Fibroblast of skin of right quadriceps (primary cell): ENCODE measurements at places on chromosomes 1 and 21.

DNA sequence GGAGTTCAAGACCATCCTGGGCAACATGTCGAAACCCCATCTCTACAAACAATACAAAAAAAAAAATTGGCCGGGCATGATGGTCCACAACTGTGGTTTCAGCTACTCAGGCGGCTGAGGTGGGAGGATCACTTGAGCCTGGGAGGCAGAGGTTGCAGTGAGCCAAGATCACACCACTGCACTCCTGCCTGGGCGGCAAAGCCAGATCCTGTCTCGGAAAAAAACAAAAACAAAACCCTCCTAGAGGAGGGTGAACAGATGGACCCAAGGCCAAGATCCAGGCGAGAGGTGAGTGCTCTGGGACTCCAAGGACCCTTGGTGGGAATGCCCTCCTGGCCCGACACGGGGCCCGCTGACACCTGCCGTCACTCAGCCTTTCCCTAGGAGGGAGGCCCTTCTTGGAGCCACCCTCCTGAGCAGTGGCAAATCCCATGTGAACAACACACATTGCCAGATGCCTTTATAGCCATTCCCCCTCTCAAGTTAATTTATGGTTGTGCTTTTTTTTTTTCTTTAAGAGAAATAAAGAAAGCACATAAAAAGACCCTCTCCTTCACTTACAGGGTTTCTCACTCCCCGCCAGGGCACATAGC, 380 bp downstream of the TFF2 start:
- DNase-seq = no peak

- DNase-seq = peak; percentile 53
These were observed 2.3 kb downstream of the H3-3A start for GRCh38 chr1:226064816-226065248.

GRCh38 chr1:201361652-201362504, 15.6 kb downstream of the TNNT2 start:
- DNase-seq = peak; percentile 35

DNA sequence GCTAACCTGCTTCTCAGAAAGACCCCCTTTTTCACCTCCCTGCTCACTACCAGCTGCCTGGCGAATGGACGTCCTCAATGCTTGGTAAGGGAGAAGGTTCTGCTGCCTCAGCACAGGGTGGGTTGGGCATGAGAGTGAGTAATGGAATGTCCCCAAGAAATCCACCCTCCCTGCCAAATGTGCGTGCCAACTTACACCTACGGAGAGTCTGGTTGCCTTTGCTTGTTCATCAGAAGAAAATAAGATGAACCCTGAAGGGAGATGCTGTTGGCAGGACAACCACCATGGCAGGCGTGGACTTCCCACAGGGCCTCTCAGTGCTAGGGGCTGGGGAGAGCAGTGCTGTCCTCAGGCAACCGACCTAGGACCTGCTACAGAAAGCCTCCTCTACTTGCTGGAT, 106.0 kb downstream of the XCL2 start:
- DNase-seq = no peak

- no peak for DNase-seq
These were observed 14.6 kb downstream of the C1orf198 start for GRCh38 chr1:230853731-230854130.

DNA sequence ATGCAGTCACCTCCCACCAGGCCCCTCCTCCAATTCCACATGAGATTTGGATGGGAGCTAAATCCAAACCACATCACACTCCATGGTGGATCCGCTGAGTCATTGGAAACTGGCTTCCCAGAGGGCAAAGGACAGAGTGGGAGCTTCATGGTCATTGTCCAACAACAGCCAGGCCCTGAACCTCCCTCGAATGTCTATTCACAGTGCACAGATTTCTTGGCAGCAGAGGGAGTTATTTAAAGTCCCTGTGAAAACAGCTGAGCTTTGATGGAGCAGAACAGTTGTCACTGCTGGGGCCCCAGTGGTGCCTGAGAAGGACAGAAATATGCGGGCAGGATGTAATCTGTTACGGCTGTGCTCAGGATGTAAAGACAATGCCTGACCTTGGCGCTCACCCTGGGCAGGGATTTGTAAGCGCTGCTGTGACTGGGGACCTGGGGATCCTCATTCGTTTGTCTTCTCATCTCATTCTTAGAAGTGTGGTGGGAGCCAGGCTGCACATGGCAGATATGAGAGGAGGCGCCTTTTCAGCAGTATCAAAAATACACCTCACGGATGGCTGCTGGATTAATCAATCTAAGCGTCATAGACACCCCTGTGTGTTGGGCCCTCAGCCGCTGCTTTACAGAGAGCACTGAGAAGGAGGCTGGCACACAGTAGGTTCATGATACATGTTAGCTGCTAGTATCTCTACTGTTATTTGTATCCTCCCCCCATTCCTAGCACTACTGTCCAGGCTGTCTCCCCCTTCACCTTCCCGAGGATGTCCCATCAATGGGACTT, 439.4 kb downstream of the PTPRU start:
- no peak for DNase-seq

GRCh38 chr1:101376121-101377083, 139.6 kb downstream of the S1PR1 start:
- no peak for DNase-seq

GRCh38 chr1:198676253-198676652, 37.4 kb downstream of the PTPRC start:
- no peak for DNase-seq

- peak; percentile 93 for DNase-seq
These were observed 2.7 kb downstream of the GRHL3 start for GRCh38 chr1:24321697-24322469.

DNA sequence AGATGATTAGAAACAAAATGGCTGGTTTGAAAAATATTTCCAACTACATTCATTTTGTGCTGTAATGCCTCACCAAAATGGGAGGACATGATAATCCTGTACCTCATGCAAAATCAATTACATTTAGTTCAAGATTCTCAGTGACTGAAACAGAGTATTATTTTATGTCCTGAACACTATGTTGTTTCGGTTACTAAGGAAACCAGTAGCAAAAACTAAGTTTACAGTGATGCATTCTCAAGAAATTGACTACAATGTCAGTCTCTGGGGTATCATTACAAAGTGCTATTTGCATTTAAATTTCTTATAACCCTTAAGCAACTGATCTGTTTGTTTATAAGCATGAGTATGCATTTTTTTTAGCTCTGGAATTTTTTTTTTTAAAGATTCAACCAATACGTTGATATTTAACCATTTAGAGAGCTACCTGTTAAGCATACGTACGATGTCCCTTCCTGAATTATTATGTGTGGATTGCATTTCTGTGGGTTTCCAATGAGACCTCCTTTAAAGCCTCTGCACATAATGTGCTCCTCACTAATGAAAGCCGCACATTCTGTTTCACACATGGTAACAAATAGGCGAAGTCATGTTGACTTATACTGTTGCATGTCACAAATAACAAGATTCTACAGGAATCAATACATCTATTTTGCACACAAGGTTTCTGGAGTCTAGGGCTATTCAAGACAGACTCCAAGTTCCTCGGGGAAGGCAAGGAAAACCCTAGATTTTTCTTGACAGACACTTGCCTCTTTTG, 1035.7 kb downstream of the ADGRL2 start:
- DNase-seq = peak; percentile 44

DNA sequence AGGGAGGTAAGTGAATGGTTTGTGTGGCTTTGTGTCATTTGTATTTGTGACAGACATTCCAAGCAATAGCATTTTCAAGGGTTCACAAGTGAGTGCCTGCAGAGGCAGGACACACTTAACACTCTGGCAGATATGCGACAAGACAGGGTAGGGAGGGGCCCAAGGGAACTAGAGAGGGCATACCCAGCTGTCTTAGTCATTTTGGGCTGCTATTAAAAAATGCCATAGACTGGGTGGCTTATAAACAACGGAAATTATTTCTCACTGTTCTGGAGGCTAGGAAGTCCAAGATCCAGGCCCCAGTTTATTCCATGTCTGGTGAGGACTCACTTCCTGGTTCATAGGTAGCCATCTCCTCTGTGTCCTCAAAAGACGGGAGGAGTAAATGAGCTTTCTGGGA, 137.4 kb downstream of the FGGY start:
- peak; percentile 68 for DNase-seq

DNA sequence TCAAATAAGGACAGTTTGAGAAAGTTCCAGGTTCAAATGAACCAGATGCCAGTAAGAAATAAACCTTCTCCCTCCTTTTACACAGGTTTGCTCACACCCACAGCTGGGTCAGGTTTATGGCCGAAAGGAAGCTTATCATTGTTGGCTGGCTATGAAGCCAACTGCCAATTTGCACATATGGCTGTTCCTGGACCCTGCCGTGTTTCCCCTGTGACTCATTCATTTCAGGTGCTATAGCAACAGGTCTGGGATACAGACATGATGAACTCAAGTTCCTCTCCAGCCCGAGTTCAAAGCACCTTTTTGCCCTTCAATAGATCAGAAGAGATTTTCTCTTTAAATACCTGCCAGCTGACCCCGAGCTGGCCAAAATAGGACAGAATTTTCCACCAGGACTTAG, 134.4 kb upstream of the SMYD2 start:
- no peak for DNase-seq

DNA sequence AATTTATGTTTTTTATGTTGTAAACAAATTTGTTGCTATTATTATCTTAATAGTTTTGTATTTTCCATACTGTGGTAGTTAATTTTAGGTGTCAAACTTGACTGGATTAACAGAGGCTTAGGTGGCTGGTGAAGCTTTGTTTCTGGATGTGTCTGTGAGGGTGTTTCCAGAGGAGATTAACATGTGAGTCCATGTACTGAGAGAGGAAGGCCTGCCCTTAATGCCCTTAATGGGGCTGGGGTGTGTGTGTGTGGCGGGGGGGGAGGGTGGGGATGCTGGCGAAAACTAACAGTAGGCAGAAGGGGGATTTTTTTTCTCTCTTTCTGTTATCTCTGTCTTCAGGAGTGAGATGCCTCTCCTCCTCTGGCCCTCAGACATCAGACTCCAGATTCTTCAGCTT, 1.9 kb downstream of the OR14A16 start:
- no peak for DNase-seq

DNA sequence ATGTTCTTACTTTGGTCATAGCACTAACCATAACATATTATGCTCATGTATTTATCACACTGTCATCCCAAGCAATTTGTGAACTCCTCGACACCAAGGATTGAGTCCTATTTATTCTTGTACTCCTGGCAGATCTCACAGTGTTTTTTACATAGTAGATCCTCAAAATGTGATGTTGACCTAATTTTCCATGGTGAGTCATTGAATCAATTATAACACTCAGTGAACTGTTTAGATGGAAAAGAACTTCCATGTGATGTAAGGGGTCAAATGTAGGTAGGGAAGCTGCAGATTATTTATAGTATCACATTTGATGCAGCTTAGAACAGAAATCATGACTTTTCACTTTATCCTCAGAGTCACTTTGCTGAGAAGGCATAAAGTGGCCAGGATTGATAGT, 281.9 kb upstream of the ADAMTS5 start:
- peak; percentile 67 for DNase-seq

GRCh38 chr1:34597877-34598514, 156.9 kb upstream of the GJB5 start:
- peak; percentile 54 for DNase-seq

- no peak for DNase-seq
These were observed 16.9 kb upstream of the PWP2 start for GRCh38 chr21:44090325-44090724.

- no peak for DNase-seq
These were observed 89.5 kb downstream of the NRIP1 start for GRCh38 chr21:14975136-14975919.

- DNase-seq = no peak
These were observed 167.5 kb upstream of the C1orf105 start for GRCh38 chr1:172252958-172253357.

- DNase-seq = peak; percentile 65
These were observed 199.1 kb downstream of the SLC45A1 start for GRCh38 chr1:8516793-8517556.

GRCh38 chr1:161175771-161176453, 1.4 kb downstream of the B4GALT3 start:
- DNase-seq = no peak

DNA sequence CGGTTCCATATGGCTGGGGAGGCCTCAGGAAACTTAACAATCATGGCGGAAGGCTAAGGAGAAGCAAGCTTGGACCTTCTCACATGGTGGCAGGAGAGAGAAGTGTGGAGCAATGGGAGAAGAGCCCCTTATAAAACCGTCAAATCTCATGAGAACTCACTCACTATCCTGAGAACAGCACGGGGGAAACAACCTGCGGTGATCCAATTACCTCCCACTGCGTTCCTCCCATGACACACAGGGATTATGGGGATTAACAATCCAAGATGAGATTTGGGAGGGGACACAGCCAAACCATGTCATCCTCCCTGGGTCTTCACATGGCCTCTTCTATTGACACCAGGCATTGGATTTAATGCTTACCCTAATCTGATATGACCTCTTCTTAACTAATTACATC, 455.1 kb upstream of the VAMP3 start:
- DNase-seq = no peak

- no peak for DNase-seq
These were observed 6.3 kb upstream of the ARHGAP29 start for GRCh38 chr1:94243665-94244064.

GRCh38 chr1:15187175-15188129, 33.9 kb downstream of the TMEM51 start:
- no peak for DNase-seq

DNA sequence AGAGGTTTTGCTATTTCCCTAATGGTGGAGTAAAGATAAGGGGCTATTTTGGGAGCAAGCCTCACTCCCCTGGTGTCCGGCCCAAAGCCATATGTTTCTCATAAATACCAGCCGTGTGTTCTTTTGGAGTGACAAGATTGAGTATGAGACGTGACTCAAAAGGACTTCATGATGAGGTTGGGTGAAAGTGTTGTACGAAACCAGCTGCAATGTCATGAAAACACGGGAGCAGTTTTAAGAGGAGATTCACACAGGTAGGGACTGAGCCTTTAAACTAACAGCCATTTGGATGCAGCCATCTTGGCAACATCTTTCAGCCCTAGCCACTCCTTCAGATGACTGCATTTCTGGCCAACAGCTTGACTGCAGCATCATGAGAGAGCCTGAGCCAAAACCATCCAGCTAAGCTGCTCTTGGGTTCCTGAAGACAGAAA, 532.3 kb upstream of the USP24 start:
- DNase-seq = peak; percentile 24

DNA sequence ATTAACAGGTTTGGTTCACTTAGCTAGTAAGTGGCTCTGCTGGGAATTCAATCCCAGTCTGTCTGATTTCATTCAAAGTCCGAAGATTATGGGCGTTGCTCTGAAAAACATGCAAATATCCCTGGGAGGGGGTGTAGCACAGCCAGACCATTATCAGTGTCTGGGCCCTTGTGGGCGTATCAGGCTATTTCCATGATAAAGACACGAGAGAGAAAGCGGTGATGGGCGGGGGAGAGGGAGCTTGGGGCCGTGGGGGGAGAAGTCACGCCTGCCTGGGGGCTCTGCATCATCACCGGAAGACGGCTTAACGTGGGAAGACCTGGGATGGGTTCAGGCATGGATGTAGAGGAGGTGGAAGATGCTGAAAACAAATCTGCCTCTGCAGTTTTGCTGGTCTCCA, 25.8 kb downstream of the IL6R start:
- no peak for DNase-seq

GRCh38 chr1:117871013-117871412, 58.4 kb downstream of the GDAP2 start:
- no peak for DNase-seq

GRCh38 chr1:22263359-22263758, 120.5 kb upstream of the WNT4 start:
- no peak for DNase-seq
